GM10248 (cell line): ENCODE measurements at places on chromosomes 3 and 15.

DNA sequence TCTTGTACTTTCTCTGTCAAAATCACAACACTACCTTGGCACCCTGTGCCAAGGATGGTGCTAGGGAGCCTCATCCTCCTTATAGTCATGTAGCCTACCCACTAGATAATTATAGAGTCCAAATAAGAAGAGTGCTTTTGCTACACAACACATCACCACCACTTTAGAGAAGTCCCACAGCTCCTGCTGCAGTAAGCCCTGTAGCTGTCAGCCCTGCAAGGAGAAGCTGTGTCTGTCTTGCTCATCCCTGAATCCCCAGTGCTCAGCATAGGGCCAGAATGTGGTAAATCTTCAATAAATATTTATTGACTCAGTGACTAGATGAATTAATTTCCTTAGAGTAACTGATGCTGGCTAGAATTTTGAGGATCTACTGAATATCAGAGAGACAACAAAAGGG is 190.8 kb downstream of the ZNF621 start:
- DNase-seq = no peak

DNA sequence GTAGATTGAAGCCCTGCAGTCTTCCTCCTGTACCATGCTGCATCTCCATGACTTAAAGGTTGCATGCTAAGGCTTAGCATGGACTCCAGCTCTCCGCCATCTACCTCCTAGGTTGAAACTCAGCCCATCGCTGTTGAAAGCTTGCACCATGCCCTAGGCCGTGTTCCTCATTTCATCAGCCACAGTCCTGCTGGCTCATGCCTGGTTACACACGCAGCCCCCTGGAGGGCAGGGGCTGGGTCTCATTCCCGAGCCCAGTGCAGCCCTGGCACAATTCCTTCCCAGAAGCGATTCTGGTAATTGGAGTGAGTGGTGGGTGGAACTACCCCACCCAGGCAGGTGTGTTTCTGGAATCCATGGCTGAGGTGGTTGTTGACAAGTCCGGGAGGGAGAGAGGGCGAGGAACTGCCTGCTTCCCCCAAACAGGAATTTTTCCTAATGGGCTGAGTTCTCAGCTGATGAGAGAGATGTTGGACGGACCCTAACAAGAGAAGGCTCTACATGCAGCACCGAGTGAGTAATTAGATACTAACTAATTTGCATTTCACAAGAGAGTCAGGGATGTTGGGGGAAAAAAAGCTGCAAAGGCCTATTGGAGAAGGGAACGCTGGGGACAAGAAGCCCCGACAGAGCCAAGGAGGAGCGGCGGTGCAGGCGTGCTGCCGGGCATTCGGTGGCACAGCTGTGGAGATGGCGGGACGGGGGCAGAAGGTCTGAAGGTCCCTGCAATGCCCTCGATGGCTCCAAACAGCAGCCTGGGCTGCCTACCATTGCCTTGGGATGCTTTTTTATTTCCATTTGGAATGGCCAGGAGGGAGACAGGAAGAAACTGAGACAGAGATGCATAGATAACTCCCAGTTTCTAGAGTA is 92.3 kb upstream of the TLE3 start:
- no peak for DNase-seq

DNA sequence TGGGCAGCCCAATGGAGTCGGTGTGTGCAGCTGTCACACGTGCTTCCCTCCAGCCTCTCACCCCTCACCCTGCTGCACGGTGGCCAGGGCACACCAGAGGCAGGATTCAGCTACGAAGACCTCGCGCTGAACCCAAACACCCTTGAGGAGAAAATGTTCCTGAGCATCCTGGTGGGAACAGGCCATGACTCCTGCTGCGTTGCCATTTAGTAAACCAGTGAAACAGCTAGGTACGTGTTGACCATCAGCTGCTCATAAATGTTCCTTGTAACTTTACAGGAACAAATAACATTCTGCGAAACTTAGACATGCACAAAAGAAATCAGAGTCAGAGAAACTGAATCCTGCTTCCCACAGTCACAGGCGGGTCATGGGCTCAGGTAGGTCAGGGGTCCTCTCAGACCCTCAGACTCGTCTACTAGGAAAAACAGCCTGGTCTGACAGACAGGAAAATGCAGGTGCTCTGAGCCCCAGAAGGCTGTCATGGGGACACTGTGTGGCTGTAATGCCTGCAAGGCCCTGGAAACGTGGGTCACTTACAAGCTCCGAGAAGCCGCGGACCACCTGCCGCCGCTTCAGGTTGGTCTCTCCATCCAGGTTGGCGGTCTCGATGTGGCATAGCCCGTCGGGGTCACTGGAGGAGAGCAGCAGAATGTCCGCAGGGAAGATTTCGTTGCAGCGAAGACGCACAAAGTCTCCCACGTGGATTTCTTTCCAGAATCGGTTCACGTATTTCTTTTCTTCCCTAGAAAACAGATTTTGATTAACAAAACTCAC is 82.5 kb downstream of the ATP10A start:
- DNase-seq = no peak

DNA sequence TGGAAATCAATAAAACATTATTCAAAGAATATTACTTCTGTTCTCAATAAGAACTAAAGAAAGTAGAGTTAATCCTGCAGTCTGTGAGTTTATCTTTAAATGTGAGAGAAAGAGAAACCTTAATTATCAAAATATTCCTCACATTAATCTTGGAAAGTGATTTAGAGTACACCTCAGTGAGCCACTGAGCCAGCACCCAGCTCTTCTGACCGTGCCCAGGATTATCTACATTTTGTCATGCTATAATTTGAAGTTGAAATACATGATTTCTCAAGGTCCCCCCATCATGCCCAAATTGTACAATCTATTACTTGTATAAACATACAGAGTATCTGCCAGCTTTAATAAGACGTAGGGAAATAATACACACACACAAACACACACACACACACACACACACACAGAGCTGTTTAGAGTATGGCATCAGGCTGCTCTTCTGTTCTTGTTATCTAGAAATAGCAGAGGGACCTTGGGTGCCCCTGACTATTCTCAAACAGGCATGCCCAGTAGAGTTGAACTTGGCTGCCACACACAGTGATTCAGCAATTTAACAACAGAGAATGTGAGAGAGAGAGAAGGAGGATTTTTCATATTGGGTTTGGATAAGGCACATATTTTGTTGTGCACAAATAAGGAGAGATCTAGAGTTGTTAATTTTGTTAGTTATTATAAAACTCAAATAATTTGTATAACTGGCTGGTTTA is 74.4 kb downstream of the P2RY1 start:
- DNase-seq = no peak

DNA sequence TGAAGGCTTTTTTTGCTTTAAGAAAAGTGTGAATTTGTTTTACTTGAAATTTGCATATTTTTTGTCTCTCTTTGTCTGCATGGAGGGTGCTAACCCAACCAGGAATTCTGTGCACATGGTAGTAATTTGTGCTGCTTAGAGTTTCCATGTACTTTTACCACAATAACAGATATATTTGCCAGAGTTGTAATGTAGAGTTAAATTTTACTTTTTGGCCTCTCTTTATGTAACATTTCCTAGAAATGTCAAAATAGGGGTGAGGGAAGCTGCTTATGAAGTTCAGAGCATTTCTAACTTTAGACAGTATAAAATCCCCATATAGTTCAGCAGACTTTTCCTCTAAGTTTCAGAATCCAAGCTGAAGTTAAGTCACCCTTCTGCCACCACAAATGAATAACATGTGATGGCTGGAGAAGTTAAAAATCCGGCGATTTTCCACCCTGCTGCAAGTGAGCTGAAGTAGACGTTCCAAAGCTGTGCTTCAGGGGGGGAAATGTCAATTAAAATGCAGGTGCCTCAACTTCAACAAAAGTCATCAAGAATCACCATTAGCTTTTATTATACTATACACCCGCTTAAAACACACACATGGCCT is 385.7 kb upstream of the NR2F2 start:
- DNase-seq = no peak

DNA sequence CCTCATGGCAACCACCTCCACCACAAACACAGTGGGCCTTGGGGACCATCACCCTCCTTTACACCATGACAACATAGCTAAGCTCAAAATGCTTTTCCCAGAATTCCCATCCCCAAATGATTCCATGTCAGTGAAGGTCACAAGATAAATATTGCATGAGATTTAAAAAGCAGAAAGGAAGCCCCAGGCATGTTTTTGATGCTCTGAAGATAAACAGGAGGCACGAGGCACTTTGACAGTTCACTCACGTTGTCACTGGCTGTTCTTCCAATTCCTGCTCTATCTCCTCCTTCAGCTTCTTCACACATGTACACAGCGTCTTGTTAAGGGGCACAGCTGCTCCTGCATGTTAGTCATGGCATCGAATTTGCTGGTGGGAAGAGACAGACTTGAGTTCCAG is 180.4 kb downstream of the STAC start:
- no peak for DNase-seq

DNA sequence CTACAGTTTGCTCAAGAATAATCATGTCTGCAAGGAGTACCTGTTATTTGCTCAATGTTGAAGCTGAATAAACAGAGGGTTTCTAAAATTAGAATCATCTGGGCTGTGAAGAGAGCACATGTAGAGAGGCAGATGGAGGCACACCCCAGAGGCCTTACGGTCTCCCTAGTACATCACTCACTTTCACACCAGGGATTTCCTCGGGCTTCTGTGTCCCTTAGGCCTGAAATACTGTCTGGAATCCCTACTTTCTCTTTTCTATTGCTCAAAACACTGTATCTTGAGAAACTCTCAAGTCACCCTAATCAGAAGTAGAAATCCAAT is 473.7 kb upstream of the ROBO2 start:
- DNase-seq = no peak

GRCh38 chr3:185056908-185057307 is 96.0 kb downstream of the C3orf70 start:
- DNase-seq = no peak

DNA sequence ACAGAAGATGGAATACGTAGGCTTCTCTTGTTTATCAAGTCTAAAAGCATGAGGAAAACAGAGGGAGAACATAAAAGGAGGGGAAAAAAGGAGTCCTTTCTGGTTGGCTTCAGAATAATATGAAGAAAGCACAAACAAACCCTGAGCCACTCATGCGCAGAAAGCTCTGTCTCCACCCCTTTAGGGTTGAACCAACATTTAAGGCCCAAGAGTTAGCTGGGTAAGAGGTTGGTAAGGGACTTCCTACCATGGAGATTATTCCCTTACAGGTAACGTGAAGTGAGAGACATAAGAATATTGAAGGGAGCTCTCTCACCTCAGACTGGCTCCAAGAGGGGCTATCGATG is 145.3 kb downstream of the RORA start:
- DNase-seq = no peak
